Glomerular endothelial cell (primary cell): ENCODE measurements at places on chromosomes 3 and 15. TPM values are rescaled to one million over a fixed set of nuclear protein-coding genes. Genes with fewer than 3 reads are reported as not detected.

The TRIM42 gene
- not detected in 2 replicates for total RNA-seq

The FEZF2 gene
- total RNA-seq: not detected in 2 replicates

The MESP2 gene
- 0.15 TPM in 1 of 2 replicates, not detected in the other for total RNA-seq

The PLA2G4D gene
- total RNA-seq: not detected in 2 replicates

DNA sequence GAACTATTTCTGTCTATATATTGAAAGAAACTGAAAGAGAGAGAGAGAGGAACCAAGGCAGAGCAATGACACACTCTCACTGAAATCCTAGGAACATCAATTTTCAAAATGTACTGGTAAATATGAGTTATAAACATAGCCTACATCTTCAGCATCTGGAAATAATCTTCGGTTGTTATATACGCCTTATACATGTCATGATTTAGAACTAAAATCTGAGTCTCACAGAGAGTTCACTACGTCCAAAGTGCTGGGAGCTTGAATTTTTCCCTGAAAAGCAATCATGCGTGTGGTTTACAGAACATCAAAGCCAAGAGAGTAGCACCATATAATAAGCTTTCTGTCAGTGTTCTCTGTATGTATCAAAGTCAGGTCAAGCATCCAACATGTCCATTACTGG lies 420.0 kb upstream of the CBLB start:
- no peak for DNase-seq

GRCh38 chr3:37737134-37737533 lies 124.5 kb upstream of the CTDSPL start:
- no peak for DNase-seq

GRCh38 chr15:67185051-67185450 lies 69.4 kb downstream of the AAGAB start:
- no peak for DNase-seq

DNA sequence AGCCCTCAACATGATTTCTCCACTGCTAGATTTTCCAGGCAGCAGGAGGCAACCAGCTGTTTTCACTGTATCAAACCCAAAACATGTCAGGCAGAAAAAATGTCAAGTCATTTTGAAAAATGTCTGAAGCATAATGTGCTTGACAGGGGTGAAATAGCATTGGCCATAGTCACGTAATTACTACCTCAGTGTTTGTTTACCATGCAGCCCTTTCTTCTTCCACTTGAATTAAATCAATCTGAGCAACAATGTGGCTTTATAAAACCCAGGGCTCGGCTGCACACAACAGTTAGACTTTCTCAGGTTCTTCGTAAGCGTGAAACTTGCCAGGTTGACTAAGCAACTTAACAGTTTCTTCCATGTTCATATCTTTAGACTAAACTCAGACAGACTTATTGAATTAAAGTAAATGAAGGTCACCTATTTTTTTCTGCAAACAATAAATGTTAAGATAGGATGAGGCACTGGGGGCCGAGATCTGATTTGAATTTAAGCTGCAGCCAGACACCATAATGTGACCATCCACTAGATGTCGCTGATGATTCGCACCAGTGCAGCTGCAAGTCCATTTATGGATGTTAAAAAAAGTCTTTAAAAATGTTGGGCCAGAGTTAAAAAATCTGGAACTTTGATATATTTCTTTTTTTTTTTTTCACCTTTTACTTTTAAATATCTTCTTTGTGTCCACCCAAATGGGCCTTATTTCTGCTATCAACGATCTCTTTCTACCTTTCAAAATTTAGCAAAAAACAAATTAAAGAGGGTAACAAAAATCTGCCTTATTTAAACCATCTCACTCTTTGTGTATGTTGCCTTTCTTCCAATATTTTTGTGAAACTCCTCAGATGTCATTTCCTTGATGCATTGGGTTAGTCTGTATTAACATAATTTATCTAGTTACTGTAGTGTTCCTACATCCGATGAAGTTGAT lies 305.9 kb downstream of the CACNA2D3 start:
- DNase-seq: peak; percentile 16

DNA sequence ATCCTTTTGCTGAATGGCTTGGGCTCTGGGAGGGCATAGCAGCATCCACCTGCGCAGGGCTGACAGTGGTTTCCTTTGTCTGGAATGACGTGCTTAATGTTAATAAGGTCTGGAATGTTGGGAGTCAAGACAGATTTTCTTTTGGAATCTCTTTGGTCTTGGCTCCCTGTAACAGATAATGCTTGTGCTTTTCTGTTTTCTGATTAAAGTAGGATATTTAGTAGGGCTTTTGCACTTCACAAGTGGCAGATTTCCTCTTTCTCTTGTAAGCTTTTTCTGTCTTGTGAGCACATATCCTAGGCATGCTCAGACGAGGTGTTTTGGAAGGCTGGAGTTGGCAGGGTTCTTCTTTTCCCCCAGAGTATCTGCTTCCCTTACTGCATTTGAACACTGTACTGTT lies 189.6 kb downstream of the GHSR start:
- no peak for DNase-seq

- DNase-seq: no peak
Measured at GRCh38 chr3:23202921-23203707, at the start of gene UBE2E2. TSS of gene UBE2E2 (plus strand) at chr3:23203327.

GRCh38 chr15:28051955-28052633 lies 47.0 kb downstream of the OCA2 start:
- no peak for DNase-seq

- no peak for DNase-seq
Measured at GRCh38 chr3:139289860-139290524, 53.8 kb upstream of the MRPS22 start.

DNA sequence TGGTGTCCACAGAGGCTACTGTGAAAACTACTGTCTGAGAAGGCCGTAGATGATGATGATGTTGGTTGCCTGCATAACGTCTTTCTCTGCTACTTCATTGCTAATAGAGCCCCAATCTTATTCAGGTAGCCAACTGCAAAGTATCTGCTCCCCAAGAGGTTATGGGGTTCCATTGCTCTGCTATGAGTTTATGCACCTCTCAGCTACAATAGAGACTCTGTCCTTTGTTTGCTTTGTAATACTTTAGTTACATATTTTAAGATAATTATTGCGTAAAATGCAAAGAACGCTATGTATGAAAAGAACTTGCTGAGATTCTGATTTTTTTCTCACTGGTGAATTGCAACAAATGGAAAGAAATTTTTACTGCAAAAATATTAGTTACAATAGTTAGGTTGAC lies 27.8 kb upstream of the GMPPB start:
- no peak for DNase-seq

DNA sequence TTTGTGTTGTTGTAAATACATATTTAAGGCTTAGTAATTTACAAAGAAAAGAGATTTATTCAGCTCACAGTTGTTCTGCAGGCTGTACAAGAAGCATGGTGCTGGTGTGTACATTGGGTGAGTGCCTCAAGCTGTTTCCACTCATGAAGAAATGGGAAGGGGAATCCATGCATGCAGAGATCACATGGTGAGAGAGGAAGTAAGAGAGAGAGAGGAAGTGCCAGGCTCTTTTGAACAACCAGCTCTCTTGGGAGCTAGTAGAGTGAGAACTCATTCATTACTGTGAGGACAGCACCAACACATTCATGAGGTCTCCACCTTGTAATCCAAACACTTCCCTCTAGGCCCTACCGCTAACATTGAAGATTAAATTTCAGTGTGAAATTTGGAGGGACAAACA lies 909.2 kb downstream of the NSUN3 start:
- DNase-seq: no peak
